ENCODE measurements at places on chromosomes 6 and 20.

- no peak for DNase-seq
These were observed 152.8 kb upstream of the KCNG1 start for GRCh38 chr20:51175724-51176123.

DNA sequence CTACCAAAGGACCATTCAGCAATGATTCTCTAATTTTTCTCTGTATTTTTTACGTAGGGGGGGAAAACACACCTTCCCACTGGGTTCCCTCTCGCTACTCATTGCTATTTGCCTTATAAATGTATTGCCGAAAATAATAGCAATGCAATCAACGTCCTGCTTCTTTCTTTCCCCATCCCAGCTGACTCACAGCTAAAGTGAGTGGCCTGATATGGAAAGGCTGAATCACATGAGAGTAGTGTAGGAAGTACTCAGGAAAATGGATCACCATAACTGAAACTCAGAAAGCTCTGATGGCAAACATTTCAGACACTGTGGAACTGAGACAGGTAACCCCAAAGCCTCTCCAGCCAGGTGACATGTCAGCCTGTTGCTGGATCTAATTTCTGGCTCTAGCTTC, 49.3 kb upstream of the SRPK1 start:
- no peak for DNase-seq

DNA sequence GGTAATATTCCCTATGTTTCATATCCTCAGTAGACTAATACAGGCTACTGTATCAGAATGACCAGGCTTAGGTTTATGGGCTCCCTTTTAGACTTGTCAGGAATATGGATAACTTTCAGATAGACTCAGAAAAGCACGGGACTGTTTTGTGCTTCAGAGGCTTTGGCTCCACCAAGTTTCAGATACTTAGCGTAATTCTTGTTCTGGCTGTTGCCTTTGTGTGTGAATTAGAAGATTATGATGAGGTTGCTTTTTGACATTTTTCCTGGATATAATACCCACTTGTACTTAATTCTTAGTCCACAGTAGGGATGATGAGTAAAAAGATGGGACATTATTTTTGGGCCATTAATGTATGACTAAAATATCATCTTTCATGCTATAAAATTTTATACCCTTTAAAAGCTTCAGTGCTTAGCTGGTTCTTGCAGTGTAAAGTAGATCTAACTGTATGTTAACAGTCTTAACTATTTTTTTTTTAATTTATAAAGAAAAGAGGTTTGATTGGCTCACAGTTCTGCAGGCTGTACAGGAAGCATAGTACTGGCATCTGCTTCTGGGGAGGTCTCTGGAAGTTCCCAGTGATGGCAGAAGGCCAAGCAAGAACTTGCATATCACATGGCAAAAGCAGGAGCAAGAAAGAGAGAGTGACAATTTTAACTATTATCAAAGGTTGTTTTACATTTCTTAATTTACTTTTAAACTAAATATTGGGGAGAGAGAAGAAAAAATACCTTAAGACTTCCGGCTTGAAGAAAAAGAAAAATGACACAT, 120.7 kb downstream of the ZFAND3 start:
- no peak for DNase-seq

GRCh38 chr6:11868392-11868791, 89.8 kb upstream of the ADTRP start:
- no peak for DNase-seq

GRCh38 chr6:141248021-141248799, 884.5 kb upstream of the GJE1 start:
- no peak for DNase-seq

DNA sequence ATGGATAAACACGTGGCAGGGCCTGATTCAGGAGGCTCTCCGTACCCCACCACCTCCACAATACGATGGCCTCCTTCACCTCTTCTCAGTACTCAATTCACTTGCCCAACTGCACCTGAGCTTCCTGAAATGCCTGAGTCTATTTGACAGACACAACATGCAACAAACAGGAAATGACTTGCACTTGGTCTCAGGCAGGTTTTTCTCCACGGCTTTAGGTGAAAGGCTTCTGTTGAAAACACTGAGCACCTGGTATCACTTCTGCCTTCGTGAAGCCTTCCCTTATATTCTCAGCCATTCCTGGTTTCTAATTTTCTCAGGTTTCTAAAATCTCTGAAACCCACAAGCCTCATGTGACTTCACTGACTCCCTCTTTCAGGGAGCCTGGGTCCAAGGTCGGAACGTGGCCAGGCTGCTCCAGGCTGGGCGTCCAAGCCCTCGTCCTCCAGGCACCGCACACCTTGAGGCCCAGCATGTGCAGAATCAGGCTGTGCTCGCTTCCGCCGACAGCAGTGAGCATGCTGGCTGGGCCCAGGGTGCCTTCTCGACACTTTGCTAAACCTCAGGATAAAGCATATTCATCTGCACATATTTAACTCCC, 34.7 kb downstream of the TAF4 start:
- no peak for DNase-seq

DNA sequence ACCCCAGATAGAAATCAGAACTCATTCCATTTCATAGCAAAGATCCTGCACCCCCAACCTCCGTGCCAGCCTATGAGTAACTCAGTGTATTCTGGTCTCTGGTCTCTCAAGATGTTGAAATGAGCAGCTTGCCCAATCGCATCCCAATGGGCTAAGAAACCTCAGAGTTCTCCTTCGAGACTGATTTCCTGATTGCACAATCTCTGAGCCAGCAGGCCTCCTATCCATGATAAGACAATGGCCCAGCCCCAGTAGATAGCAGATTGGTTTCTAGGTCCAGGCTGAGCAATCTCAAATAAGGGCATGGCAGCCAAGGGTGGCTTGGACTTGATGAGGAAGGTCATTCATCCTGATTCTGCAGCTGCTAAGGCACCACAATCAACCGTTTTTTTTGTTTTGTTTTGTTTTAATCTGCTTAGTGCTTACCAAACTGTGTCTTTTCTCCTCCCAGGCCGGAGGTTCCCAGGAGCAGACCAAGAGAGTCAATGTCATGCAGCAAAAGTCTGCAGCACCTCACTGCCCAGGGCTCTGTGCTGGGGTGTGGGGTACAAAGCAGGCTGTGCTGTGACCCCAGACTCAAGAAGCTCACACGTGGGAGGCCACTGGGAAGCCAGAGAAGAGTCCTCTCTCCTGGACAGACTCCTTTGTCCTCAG, 125.1 kb upstream of the NXT1 start:
- no peak for DNase-seq

DNA sequence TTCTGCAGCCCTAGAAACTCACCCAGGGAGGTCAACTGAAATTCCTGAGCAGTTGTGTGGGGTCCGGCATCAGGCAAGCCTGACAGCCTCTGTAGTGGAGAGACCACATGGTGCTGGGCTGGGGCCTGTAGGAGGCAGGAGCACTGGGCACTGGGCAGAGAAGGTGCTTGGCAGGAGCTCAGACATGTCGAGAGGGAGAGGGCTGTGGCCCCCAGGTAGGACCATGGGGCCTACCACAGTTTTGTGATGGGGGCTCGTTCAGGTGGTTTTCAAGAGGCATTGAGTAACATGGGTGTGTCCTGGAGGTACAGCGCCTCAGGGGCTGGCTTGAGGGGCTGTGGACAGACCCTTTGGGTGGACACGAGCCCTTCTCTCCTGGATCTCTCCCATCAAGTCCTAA, 15.9 kb downstream of the SLC22A23 start:
- no peak for DNase-seq

DNA sequence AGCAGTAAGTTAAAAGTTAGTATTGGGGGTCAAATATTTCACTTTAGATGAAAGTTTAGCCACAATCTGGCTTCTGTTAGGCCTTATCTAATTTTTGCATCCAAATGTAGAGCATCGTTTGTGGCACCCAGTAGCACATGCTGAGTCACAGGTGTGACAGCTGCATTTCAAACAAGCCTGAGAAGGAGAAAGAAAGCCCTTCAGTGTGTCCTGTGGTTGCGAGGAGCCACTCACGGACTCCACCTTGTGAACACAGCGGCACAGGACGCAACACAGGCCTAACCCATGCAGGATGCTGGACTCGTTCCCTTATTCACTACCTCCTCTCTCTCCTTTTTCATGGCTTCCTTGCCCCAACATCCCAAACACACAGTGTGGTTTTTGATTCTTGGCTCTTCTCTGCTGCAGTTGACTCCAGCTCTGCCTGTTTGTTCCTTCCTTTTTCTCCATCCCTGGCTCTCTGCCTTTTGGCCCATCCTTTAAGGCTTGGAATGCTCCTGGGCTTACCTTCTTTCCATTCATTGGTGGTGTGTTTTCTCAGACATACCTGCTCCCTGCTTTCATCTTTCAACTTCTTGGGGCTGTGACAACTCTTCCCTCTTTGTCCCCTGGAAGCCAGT, 124.2 kb downstream of the SLC16A10 start:
- DNase-seq, result no peak

GRCh38 chr20:39326050-39326449, 363.9 kb downstream of the DHX35 start:
- DNase-seq, result no peak

DNA sequence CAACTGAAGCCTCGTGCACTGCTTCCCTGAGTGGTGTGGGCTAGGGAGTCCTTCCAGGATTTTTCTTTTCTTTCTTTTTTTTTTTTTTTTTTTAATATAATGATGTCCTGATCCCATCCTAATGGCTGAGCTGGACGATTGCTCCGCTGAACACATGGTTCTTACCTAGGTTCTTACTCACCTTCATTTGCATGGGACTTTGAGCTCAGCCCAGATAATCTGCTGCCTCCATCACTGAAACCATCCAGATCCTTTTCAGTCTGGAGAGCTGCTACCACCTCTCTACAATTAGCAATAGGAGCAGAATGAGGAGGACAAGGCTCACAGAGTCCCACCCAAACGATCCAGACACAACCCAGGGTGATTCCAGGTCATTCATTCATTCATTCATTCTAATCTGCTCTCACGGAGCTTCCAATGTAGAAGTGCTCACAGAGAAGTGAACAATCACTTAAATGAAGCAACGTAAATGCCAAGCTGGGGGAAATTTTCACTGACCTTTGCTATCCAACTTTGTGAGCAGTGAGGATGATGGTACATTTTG, 246.3 kb upstream of the RREB1 start:
- DNase-seq, result no peak

GRCh38 chr6:31530659-31531058, 1.9 kb downstream of the MCCD1 start:
- no peak for DNase-seq

- DNase-seq, result no peak
These were observed 23.5 kb downstream of the PTCHD4 start for GRCh38 chr6:48087448-48087847.

- no peak for DNase-seq
These were observed 57.1 kb downstream of the ITCH start for GRCh38 chr20:34420146-34420545.

DNA sequence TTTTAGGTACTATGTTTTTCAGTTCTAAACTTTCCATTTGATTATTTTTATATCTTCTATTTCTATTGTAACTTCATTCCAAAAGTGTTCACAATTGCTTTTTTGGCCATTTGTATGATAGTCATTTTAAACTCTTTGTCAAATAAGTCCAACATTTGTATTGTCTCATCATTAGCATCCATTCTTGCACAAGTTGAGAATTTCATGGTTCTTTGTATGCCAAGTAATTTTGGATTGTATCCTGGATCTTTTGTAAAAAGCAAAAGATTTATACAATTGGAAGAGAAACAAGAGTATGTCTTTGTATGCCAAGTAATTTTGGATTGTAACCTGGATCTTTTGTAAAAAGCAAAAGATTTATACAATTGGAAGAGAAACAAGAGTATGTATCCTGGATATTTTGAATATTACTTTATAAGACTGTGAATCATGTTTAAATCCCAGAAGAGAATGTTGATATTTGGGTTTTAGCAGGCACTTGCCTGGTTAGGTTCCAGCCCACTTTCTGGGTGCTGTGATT, 36.9 kb upstream of the NT5E start:
- DNase-seq, result no peak

GRCh38 chr6:95790787-95791186, 213.5 kb downstream of the MANEA start:
- DNase-seq, result no peak

DNA sequence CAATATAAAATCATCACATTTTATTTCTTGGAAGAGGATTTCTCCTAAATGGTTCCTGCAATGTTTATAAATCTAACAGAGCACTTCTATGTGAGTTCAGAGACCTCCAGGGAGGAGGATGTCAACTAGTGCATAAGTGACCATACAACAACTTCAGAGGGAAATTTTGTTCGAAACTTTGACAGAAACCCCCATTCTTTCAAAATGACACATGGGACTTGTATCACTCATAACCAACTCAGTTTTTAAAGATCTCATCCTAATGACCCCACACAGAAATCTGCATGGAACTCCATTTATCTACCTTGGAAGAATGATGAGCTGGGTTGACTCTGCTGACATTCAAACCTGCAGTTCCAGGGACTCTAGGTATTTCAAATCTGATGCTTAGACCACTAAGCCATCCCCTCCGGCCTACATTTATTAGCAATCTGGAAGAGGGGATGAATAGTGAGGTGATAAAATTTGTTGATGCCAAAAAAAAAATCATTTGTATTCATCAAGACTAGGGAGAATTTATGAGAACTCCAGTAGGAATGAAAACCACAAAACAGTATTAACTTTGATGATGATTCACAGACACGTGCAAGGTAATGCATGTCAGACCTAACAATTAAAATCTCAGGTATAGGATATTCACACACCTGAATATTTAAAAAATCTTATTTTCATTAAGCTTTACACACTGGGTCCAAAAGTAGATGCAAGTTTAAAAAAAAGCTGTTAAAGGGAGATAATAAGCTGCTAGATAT, 153.0 kb downstream of the REV3L start:
- DNase-seq, result no peak

- DNase-seq, result no peak
These were observed 574.9 kb downstream of the HTR1B start for GRCh38 chr6:76888351-76888750.

DNA sequence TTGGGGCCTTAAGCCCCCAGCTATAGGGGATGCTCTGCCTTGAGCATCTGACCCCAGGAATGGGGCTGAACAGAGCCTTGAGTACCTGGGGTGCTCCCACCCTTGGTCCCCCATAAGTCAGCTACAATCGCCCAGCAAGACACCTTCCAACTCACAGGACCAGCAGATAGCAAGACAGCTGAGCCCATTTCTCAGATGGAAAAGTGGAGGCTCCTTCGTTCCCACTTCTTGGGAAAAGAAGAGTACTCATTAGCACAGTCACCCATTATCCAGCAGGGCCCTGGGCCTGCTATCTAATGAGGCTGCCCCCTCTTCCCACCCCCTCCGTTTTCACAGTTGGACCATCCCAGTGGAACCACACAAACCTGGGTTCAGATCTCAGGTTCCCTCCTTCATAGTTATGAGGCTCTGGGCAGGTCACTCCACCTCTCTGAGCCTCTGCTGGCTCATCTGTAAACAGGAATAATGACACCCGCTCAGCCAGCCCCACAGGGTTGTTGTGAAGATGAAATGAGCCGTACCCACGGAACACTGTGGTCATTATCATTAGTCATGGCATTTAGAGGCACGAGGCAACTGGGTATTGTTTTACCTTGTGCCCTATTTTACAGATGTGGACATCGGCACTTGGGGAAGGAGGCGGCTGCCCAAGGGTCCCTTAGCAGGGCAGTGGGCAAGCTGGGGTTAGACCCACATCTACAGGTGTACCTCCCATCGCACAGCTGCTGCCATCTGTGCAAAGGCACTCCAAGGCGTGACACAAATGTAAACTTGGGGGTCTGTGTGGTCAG, 4.5 kb downstream of the LPIN3 start:
- no peak for DNase-seq

Measured in stimulated activated CD8-positive, alpha-beta memory T cell treated with anti-CD3 and anti-CD28 coated beads, Interleukin-7, amount 100 ng/mL, for 24 hours (primary cell).